ENCODE measurements at places on chromosomes 5 and 9. TPM values are rescaled to one million over a fixed set of nuclear protein-coding genes. Genes with fewer than 3 reads are reported as not detected.

The CRAT gene
- 59.5 TPM for total RNA-seq

The LCN6 gene
- total RNA-seq, result 36.9 TPM

The F2RL2 gene
- total RNA-seq, result 0.28 TPM

GRCh38 chr5:125411071-125411743, 664.8 kb upstream of the ZNF608 start:
- DNase-seq, result no peak

- no peak for DNase-seq
These were observed 181.0 kb downstream of the BNC2 start for GRCh38 chr9:16689351-16689938.

DNA sequence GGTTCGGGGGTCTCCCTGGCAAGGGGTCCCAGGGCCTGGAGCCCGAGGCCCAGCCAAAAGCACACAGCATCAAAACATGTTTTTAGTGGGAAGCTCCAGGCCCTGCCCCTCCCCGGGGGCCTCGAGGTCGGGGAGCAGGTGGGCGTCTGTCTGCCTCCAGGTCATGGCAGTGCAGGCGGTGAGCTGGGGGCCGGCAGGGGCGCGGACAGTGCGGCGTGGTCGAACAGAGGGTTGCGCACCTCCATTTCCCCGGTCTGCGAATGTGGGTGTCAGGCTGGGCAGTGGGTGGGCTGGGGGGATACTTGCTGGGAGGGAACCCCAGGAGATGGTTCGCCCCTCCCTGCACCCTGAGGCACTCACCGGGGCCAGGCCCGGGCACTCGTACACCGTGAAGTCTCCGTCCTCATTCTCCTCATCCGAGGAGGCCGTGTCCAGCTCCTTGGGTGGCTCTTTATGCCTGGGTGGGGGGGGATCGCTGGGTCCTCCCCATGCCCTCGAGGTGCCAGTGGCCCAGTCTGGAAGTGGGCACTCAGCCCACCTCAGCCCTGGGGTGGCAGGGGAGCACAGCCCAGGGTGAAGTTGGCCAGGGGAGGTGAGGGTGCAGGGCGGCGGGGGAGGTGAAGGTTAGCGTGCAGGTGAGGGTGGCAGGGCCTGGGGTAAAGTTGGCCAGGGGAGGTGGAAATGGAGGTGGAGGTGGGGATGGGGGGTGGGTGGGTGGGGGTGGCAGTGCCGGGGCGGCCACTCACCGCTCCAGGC, 6.2 kb downstream of the NPDC1 start:
- DNase-seq, result no peak

All from posterior vena cava (tissue), 2 donors.